Central memory CD8-positive, alpha-beta T cell (primary cell): ENCODE measurements at places on chromosomes 1 and 21.

DNA sequence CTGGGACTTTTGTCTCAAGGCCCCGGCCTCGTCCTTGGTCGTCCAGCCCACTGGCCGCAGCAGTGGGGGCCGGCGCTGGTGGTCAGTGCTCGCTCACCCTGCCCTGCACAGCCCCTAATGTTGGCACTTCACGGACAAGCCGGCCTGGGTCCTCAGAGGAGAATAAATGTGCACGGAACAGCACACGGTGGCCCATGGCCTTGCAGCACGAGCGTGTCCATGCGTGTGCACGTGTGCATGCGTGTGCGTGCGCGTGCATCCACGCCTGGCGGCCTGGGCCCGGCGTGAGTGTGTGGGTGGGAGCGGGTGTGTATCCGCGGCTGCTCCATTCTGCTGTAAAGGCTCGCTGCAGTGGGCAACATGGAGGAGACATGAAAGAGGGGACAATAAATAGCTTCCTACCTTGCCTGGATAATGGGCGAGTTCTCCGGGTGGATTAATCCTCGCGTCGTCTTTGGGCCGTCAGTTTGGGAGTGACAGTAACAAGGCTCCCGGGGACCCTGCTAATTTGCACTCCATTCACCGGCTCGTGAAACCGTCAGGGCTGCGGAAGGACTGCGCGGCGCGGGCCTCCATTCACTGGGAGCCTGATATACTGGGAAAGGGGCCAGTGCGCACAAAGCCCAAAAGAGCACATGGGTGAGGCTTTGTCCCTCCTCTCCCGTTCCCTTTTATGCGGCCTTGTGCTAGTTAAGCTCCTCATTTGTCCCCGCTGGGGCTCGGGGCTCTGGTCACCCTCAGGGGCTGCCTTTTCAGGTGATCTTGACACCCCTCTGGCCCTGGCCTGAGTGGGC lies 142.8 kb downstream of the PRDM16 start:
- DNase-seq, result no peak

- DNase-seq, result no peak
These were observed 60.0 kb downstream of the FAM163A start for GRCh38 chr1:179803104-179803503.

DNA sequence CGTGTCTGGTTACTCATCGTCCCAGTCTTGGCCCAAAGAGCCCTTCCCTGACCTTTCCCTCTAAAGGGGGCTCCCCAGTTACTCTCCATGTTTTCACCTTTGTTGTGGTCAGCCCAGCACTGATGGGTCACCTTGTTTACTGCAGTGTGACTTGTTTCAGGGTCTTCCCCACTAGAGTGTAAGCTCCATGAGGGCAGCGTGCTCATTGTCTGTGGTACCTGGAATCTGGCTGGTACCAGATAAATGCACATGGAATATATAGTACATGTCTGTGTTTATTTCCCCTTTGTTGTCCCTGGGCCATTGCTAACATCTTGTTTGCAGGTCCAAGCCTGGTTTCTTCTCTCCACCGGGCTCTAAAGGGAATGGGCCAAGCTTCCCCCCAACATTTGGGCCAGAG lies 22.7 kb upstream of the TENT5B start:
- DNase-seq, result no peak

GRCh38 chr1:41752514-41753170 lies 166.1 kb downstream of the HIVEP3 start:
- no peak for DNase-seq

DNA sequence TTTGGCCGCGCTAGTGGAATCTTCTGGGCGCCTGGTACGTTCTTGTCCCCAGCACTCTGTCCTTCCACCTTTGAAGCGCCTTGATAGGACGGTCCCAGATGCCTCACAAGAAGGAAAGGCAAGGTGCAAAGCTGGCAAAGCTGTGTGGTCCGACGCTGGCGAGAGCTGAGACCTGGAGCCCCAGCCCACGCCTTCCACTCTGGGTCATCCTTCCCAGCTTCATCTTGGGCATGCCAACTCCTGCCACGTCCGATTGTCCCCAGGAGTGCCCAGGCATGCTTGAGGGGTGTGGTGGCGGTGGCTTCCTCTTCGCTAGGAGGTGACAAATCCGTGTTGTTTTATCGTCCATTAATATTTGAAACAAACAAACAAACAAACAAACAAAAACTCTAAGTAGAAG lies 123.9 kb upstream of the DPYD start:
- no peak for DNase-seq

DNA sequence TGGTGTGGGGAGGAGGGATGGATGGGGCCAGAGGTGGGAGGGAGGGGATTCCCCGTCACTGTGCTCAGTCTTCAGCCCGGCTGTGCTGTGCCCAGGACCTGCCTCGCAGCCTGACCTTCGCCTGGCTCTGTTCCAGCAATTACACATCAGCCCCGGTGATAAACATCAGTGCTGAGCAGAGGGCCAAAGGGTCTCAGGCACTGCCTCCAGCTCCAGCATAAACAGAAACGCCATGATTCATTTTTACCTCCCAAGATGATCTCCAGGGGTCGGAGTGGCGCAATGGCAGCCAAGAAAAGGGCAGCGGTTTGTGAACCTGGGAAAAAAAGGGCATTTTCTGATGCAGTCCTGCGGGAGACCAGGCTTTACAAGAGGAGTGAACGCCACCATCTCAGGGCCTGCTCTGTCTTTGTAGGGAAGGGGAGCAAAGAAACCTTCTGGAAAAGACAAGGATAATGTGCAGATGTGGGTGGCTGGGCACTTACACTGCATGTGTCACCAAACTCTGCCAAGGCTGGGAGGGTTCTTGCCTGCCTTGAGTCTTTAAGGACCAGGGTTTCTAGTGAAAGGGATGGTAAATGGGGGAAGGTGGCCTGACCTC lies 28.1 kb downstream of the SHISA4 start:
- DNase-seq, result no peak

DNA sequence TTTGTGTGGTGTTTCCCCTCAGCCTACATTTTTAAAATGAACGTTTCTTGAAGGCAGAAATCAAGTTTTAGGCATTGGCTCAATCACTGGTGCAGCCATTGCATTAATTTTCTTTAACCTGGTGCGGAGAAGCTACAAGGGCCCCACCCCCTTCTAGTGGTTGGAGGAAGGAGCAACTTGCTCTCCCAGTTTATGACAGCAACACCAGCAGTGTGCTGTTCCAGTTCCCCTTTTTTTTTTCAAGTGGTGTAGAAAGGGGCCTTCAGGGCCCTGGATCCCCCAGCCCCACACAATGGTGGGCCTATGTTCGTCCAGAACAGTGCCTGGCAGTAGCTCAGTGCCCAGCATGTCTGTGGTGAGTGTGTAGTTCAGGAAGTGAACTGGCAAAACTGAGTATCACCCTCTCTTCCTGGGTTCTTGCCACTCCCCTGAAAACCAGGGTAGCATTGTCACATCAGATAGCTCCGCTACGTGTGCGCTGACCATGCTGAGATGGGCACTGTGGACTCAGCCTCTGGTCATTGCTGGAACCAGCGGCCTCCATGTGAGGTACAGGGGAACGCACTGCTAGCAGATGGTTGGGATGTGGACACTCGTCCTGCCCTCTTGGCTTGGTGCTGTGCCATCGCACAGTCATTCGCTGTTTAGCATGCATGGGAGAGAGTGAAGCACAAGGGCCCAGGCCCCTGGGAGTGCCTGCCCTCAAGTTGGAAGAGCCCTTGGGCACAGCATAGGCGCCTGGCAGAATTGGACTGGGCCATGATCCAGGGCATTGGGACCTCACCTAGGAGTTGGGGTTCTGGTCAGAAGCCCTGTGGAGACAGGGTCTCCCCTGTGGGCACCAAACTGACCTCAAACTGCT lies 7.2 kb downstream of the ARF1 start:
- no peak for DNase-seq

- no peak for DNase-seq
These were observed 13.3 kb upstream of the GNL2 start for GRCh38 chr1:37609002-37609401.

DNA sequence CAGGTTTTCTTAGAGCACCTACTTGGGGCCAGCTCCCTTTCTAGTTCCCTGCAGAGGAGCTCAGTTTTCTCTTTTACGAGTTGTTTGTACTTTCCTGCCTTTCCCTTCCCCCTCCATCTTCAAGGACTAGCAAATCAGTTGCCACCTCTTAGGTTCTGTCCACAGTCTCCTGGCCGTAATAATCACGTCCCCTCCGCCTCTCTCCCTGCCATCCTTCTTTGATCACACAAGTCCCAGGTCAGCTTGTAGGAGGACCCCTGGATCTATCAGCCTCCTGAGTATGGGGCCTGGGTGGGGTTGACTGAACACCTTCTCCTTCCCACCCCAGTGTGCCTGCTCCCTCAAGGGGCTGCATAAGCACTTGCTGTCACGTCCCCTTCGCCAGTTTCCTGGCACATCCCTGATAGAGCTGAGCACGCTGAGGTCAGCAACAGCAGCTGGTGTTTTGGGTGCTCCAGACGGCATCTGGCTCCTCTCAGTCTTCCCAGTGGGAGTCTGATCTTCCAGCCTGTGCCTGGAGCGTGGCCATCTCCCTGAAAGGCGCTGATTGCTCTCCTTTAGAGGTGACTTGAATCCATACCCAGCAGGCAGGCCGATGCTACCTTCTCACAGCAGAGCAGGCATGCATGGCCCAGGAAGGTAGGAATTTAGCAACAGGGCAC lies 216.1 kb upstream of the TMEM51 start:
- no peak for DNase-seq

GRCh38 chr1:79845936-79846335 lies 839.4 kb upstream of the ADGRL4 start:
- DNase-seq, result no peak

GRCh38 chr1:168427051-168427450 lies 116.7 kb downstream of the XCL2 start:
- DNase-seq, result no peak

GRCh38 chr1:26177182-26177684 lies at the start of gene CNKSR1:
CNKSR1 (plus strand) TSS chr1:26177491; CDS start chr1:26177548, 57 bp downstream.
- no peak for DNase-seq

DNA sequence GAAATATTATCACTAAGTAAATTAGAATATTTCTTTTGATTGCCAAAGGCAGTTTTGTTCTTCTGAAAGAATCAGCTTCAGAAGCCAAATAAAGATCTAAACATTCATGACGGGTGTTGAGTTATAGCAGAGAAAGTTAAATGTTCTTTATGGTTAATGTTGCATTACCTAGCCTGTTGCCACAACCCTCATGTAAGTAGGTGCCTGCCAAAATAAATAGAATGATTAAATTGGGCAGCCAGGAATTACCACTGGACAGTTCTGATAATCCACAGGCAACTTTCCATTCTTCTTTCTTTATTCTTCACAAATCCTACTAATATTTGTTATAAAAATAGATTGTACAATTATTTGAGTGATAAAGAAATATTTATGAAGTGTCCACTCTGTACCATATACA lies 217.9 kb upstream of the NRIP1 start:
- DNase-seq, result no peak

GRCh38 chr21:41010101-41010435 lies 157.9 kb upstream of the BACE2 start:
- DNase-seq, result no peak

DNA sequence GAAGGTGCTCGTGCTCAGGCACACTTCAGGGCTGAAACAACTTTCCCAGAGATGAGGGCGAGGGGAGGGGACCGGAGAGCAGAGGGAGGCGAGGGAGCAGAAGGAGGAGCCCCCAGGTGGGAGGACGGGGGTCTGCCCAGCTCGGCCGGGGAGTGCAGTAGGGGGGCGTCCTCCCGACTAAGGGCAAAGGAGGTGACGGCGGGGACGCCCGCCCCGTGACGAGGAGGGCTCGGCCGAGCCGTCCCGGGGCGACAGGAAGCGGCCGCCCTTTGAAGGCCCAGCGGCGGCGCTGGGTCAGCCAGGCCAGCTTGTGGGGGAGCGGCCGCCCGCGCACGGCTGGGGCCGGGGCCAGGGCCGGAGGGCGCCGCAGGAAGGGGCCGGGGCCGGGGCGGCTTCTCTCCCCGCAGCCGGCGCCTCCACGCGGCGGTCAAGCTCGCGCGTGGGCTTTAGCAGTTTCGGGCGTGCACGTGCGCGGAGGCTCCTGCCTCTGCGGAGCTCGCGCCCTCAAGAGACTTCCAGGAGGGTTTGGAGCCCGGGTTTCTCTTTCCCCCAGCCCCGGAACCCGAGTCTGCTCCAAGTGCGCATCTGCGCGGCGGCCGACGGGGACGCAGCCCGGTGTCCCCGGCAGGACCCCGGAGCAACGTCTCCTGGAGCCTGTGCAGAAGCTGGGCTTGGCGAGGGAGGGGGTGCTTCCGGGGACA lies 100.8 kb upstream of the SLC45A1 start:
- DNase-seq, result no peak

DNA sequence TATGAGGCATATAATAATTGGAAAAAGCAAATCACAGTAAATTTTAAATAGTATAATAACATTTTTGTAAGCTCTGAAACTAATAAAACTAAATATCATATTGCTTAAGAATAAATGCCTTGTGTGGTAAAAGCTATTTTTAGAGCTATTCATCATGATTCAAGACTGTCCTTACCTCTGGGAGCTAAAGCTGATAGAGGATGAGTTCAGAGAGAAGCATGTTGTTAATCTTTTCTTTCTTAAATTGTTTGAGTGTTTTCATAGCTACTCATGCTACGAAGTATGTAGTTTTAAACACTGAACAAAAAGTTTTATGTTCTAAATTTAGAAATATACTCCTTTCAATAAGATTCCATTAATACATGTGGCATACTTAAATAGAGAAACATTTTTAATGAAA lies 30.5 kb downstream of the IFI16 start:
- DNase-seq, result no peak

GRCh38 chr1:225825078-225825477 lies 15.2 kb downstream of the EPHX1 start:
- DNase-seq, result no peak

DNA sequence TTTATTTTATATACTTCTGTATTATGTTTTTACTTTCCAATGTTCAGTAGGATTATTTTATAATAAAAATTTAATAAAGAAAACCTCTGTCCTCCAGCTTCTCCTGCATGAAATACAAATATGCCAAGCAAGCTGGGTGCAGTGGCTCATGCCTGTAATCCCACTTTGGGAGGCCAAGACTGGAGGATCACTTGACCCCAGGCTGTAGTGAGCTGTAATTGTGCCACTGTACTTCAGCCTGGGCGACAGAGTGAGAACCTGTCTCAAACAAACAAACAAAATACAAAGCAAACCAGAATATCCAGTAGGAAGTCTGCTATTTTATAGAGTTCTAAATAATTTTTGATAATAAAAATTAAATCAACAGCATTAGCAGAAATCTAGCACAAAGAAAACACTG lies 168.8 kb downstream of the EIF4G3 start:
- DNase-seq, result no peak

- no peak for DNase-seq
These were observed 131.4 kb upstream of the COL6A1 start for GRCh38 chr21:45850181-45850580.

DNA sequence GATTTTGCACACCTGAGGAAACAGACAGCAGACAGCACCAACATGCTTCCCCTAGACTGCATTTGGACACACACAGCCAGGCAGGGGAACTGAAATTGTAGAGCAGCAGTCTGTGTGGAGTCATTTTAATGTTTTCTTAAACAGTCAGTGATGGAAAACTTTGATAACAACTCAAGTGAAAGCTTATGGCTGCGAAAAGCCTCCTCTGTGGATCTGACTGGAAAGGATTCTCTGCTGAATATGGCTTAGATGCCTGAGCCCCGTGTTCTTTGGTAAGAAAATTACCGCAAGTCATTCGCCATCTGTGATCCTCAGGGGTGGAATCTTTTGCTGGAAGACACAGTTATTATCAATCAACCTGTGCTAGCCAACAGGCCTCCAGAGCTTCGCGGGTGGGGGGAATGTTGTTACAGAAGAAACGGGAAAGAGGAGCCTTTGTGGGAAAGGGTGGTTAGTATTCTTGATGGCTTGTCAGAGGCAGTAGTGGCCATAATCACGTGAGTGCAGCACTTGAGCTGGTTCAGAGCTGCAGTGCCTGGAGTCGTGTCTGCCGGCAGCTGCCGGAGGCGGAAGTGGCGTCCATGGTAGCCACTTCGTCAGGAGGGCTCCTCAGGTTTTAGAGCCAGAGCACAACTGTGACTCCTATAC lies 204.7 kb downstream of the ST6GALNAC3 start:
- no peak for DNase-seq

- no peak for DNase-seq
These were observed 153.4 kb downstream of the PIGK start for GRCh38 chr1:77065693-77066342.
